ENCODE measurements at places on chromosomes 1 and 21.

DNA sequence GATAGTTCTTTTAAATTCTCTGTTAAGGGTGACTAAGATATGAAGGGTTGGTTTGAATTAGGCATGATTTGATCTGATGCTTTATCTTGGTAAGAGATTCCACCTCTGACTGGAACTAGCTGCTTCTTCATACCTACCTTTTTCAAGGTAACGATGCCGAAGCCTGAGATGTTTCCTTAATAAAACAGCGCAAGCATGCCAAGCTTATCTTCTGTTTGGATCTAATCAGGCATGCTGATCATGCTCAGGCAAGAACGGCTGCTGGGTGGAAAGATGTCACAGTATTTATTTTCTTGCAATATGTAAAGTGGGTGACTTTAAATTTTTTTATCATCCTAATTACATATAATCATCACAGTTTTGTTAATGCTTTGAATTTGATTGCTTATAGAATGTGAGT is 148.7 kb downstream of the ADGRL2 start:
- no peak for DNase-seq

- DNase-seq, result no peak
These were observed 326.1 kb downstream of the MRPL39 start for GRCh38 chr21:25281134-25281533.

GRCh38 chr1:206461602-206462455 is 8.4 kb upstream of the IKBKE start:
- peak; percentile 18 for DNase-seq

DNA sequence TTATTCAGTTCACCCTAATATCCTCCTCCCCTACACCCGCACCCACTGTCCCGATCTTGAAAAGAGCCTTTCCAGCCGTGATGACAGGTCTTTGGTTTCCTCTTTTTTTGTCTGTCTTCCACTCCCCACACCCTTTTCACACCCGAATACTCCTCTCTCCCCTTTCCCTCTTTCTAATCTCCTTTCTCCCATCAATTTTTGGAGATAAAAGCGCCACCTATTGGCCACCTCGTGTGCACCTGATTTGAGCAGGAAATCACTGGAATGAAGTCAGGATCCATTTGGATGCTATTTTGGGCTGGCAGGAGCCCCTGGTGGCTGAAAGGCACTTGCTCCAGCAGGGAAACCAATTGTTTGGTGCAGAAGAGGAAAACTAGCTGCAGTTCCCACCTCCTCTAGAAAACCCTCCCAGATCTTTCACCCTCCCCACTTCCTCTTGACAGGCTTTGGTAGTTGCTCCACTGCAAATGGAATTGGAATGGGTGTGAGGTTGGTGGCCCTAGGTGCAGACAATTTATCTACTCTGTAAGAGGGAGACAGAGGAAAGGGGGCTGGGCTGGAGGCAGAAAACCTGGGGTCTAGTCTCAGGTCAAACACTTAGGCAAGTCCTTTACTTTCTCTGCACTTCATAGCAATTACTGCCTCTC is 8.4 kb downstream of the FOXE3 start:
- no peak for DNase-seq

- no peak for DNase-seq
These were observed 4.6 kb downstream of the TARBP1 start for GRCh38 chr1:234474375-234474774.

GRCh38 chr1:213264531-213264930 is 213.5 kb downstream of the RPS6KC1 start:
- DNase-seq, result no peak

DNA sequence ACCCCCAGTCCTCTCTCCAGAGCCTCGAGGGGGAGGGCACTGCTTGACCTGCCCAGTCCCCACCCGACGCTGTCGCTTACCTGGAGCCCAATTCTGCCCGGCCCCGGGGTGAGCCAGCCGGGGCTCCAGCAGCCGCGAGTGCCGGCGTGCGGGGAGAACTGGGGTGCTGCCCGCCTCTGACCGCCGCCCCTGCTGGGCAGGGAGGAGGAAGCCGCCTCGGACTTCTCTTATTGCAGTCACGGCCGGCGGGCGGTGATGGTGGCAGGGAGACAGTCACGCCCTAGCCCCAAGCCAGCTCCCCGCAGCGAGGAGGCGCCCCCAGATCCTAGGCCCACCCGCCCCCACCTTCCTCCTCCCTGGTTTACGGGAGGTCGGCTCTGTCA is at the start of gene FGR:
TSS of gene FGR (minus strand) at position 201 of the 383 bp plus-strand sequence. CDS start 11,269 bp downstream, outside the sequence.
- DNase-seq, result no peak

DNA sequence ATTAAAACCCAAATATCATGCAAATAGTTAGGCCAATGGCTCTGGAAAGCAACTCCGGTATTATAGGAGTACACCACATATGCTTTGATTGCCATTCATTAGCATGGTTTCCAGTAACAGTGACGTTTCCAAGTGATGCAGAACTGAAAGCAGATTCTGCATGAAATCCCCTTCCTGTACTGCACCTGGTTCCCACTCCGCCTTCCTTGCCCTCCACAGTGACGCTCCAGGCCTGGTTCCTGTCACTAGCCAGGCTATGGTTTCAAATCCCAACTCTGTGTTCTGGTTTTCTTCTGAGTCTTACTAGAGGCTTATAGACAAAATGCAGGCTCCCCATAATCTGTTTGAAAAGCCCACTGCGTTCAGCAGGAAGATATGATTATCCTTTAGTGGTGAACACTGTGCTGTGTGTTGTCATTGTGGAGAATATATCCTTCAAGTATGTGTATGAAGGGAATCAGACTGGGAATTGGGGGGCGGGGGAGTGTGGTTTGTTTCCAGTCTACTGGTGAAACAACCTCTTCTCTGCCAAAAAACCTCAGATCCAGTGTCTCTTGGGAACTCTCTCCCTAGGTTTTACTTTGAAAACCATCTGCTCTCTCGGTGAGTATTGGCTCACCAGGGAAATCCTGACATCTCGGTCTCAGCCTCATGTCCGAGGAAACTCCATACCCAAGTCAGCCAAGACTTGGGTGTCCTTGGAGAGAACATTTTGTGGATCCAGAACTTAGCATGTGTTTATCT is 78.7 kb downstream of the TYW3 start:
- no peak for DNase-seq

- no peak for DNase-seq
These were observed 24.3 kb upstream of the MTF1 start for GRCh38 chr1:37883671-37884070.

DNA sequence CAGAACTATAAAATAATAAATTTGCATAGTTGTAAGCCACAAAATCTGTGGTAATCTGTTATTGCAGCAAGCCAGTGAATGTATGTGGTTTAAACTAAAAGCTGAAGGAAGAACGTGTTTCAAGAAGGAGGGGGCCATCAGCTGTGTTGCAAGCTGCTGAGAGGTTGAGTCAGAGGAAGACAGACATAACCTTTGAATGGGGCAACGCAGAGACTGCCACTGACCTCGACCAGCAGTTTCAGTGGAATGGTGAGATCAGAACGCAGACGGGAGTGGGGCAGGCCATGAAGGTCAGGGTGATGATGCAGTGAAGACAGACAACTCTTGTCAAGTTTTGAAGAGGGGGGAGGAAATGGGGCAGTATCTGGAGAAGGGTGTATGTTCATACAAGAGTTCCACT is 23.2 kb upstream of the QSOX1 start:
- no peak for DNase-seq

- no peak for DNase-seq
These were observed 16.0 kb downstream of the HAO2 start for GRCh38 chr1:119384591-119384990.

Data from NCI-H2081 treated with DMSO at 0.1 percent for 48 hours (cell line).